ENCODE measurements at places on chromosomes 2 and 18.

- no peak for DNase-seq
Observed at GRCh38 chr18:23530195-23530594, 26.9 kb downstream of the RMC1 start.

DNA sequence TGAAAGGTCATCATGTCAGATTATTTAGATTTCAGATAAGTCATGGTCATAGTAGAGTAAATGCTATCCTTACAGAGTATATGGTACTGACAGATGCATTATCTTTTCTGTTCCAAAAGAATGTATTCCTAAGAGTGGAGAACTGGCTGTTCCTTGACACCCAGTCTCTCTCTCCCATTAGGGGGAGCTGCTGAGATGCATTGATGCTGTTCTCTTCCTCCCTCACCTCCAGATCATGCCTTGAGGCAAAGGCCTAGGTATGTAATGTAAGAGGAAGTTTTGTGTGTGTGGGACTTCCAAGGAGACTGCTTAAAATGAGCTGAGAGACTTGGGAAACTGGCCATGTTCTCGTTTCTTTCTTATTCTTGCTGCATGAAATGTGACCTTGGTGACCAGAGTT lies 979.5 kb upstream of the CELF4 start:
- no peak for DNase-seq

DNA sequence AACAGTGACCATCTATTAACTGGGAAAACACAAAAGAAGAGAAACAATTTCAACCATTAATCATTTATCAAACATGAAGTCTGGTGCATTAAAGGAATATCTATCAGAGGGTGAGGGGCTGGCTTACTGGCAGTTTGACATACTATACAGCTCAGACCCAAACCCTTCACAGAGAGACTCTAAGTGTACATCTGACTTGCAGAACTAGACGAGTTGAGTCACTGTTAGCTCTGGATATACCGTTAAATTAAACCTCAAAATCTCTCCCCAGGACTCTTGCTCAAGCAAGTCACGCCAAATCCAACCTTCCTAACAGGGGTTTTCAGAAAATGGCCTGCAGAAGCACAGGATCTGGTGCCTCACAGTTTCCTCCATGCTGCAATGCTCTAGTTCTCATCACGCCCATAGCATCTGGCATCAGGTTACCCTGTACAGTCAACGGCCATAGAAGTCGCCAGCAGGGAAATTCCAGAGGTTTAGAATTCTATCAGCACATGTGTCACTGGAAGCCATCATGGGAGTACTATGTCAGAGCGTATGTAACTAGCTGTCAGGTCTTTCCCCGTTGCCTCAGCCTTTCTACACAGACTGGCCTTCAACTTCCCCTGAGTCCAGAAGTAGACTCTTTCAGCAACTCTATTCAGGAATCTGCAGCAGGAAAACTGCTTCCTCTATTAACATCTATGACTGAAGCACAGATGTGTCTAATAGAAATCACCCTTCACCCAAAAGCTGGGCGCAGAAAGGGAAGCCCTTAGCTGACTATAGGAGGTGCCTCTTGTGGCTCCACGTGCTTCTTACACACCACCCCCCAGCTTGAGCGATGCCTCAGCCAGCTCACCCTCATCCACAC lies 9.3 kb downstream of the TGOLN2 start:
- no peak for DNase-seq

- no peak for DNase-seq
Observed at GRCh38 chr2:128519517-128520215, 201.0 kb upstream of the HS6ST1 start.

Data from activated CD8-positive, alpha-beta memory T cell treated with anti-CD3 and anti-CD28 coated beads for 4 hours (primary cell).